T-helper 17 cell (primary cell): ENCODE measurements at places on chromosomes 13 and 19. TPM values are rescaled to one million over a fixed set of nuclear protein-coding genes. Genes with fewer than 3 reads are reported as not detected.

GRCh38 chr13:97205982-97206381 is 16.2 kb upstream of the MBNL2 start:
- DNase-seq, result no peak

The HSH2D gene
- 31.8 TPM for total RNA-seq

- no peak for DNase-seq
Observed at GRCh38 chr19:53521373-53522202, 16.4 kb upstream of the ZNF331 start.

DNA sequence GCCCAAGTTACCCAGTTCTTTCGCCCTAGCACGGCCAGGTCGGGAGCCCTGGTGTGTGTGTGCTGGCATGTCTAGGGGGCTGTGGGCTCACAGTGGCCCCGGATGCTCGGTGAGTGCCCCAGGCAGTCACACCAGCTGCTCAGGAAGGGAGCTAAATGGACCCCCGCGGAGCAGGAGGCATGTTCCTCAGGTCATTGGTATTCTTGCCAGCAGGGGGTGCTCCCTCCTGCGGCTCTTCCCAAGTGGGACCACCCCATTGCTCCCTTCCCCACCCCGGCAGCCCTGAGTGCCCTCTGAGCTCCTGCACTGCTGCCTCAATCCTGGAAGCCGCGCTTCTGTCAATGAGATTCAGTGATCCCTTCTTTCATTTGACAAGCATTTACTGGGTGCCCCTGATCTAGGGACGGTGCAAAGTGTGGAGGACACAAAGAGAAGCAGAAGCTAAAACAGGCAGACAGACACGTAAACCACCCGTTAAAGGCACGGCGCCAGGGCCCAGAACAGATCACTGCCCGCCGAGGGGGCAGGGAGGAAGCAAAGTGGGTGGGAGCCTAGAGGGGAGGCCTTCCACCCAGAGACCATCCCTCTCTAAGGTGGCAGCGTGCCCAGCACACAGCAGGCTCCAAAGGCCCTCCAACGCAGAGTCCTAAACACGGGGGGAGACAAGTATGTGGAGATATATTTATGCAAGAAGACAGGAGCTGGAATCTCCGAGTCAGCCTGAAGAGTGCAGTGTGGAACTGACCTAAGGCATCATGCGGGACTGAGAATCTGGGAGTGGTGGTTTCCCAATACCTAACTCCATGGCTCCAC is 5.2 kb upstream of the ADPRHL1 start:
- no peak for DNase-seq

The PTBP1 gene
- total RNA-seq, result 334 TPM

The TMC4 gene
- total RNA-seq, result 1.3 TPM

The ZIC2 gene
- total RNA-seq, result not detected

DNA sequence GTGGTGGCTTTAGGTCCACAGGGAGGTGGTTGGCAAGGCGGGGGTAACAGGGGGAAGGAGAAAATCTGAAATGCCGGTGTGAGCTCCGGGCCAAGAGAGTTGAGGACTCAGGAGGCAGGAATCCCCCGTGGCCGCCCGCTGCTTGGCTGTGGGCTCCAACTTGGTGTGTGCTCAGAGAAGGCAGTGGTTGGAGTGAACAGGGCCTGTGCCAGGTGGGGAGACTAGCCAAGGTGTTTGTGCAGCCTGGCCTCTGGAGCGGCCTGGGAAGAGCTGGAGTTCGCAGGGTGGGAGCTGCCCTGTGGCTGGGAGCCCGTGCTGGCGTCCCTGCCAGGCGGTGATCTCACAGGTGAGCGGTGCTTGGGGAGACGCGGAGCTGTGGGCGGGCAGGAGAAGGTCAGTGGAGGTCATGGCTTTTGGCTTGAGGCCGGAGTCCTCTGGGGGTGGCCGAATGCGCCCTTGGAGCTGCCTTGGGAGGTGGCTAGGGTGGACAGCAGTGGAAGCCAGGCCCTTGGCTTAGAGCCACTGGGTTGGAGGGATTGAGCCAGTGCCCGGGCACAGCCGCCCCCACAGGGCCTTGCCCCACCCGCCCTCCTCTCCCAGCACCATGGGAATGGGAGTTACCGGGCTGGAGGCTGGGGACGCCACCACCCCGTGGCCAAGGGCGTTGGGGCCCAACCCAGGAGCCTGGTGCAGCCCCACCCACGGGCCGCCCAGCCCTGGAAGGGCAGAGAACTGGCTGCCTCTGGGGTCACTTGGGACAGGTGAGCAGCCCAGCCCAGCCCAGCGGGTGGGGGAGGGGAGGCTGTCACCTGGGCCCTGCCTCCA is 7.1 kb upstream of the CIRBP start:
- DNase-seq, result peak; percentile 46

- DNase-seq, result no peak
Observed at GRCh38 chr19:38351865-38352395, 16.3 kb downstream of the CATSPERG start.

DNA sequence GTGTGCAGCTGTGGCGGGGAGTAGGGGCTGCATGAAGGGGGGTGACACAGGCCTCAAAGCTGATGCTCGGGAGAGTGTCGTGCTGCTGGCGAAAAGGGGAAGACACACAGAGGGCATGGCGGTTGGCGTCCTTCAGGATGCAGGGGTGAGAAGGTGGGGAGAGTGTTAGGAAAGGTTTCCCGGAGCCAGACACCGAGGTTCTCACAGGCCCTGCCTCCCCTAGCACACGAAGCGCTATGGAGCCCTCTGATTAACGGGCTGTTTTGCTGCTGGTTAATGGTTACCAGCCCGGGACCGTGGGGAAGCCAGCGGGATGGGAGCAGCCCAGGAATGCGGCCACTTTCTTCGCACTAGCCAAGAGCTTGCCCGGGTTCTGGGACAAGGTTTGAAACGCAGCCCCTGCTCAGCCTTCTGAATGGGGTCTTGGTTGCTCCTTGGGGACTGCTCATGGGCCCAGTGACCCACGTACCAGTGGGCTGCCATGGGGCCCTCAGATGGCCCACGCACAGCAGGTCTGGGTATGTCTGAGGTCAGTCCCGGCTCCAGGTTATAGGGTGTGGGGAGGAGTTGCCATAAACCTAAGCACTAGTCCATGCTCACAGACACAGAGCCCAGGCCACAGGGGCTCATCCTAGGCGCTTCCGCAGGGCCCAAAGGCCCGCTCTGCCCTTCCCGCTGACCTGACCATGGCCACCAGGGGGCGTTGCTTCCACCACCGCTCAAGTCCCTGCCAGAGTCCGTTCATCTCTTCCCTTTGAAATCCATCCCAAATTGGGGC is 31.3 kb upstream of the ISYNA1 start:
- DNase-seq, result peak; percentile 52

DNA sequence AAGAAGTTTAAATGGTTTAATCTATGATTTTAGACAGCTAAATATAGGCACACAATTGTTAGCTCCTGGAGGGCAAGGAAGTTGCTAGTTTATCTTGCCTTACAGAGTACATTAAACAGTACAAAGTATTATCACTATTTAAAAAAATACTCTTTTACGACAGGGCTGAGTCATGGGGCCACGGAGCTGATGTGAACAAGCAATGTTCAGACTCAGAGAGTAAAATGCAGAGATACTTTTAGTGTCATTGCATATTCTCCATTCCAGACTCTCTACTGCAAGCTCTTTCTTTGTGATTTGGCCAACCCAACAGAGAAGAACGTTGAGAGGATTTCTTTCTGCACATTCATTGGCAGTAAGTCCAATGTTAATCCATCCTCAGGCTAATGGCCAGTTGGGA is 352.4 kb downstream of the SPRY2 start:
- DNase-seq, result no peak

The SIGLEC8 gene
- not detected for total RNA-seq

The ANKRD24 gene
- 0.91 TPM for total RNA-seq

The TPTE2 gene
- total RNA-seq, result 0.22 TPM

The CA11 gene
- 7.4 TPM for total RNA-seq

DNA sequence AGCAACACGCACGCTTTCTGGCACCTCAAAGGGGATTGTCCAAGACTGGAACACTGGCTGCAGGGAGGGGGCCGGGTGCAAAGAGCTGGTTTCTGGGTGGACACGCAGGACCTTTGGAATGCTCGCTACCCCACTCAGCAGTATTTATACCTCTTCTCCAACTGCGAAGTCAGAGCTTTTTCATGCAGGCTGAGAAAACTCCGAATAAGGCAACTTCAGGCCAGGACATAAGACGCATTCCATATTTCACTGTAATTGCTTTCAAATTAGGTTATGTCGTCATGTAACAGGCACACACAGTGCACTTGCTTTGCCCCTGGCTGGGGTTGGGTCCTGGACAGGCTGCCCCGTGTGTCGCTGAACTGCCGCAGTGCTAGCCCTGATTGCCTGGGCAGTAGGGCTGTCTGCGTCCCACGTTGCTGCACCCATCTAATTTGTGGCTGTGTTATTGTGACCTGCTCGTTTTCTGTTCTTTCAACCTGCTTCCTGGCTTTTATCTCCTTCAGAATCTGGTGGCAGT is 44.5 kb downstream of the ACTN4 start:
- no peak for DNase-seq

The PCDH9 gene
- total RNA-seq, result 0.67 TPM

DNA sequence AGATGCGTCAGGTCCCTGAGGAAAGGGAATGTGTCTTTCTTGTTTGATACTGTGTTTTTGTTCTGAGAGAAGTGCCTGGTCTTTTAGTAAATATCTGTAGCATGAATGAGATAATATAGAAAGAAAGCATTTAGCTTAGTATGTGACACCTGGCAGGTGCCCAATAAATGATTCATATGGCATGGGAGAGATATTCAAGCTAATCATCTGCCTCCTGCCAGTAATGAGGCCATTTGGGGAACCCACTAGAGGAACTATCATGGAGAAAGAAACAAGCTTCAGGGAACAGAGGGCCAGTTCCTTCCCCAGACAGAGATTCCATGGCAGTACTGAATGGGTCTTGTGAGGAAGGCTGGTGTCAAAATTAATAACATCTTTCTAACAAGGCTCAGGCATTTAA is 603.9 kb downstream of the DCT start:
- DNase-seq, result no peak

The TSHZ3 gene
- total RNA-seq, result 1.3 TPM

- DNase-seq, result no peak
Observed at GRCh38 chr13:98206946-98207345, 29.9 kb upstream of the RNF113B start.

GRCh38 chr13:31978021-31978420 is 53.6 kb upstream of the FRY start:
- no peak for DNase-seq

GRCh38 chr13:60679928-60680694 is 283.1 kb downstream of the TDRD3 start:
- DNase-seq, result no peak

DNA sequence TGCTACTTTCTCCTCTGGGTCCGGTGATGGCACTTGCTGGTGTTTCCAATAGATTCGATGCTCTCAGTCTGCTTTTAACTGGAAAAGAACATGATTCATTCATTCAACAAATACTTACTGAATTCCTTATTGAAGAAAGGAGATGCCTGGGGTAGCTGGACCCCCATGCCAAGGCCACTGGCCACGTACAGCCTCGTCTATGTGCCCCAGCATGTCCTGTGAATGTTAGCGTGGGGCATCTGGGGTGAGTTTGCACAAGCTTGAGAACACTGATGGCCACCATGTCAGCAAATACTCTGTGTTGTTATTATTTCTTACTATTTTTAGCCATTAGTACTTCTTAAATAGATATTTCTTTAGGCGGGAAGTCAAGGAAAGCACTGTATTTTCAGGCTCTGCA is 112.0 kb upstream of the OXGR1 start:
- DNase-seq, result no peak

The ELF1 gene
- total RNA-seq, result 232 TPM

DNA sequence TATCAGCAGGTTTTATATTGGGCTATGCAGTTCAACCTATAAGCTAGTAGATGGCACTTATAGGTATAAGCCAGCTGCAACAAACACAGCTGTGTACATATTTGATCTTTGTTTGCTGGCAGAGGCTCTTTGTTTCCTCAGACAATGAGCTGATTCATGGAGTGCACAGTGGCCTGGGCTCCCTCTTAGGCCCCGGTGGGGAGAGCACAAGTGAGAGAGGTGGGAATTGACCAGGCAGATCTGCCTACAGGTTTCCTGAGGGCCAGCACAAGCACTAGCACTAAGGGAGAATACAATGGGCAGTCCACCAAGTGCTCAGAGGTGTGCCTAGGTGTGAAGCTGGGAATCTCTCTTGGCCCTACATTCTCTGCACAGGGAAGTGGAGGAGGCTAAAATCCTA is 1390.7 kb downstream of the SLITRK5 start:
- no peak for DNase-seq

- no peak for DNase-seq
Observed at GRCh38 chr19:57512845-57513244, 13.1 kb downstream of the ZNF773 start.
